ENCODE measurements at places on chromosomes 3 and 15.

DNA sequence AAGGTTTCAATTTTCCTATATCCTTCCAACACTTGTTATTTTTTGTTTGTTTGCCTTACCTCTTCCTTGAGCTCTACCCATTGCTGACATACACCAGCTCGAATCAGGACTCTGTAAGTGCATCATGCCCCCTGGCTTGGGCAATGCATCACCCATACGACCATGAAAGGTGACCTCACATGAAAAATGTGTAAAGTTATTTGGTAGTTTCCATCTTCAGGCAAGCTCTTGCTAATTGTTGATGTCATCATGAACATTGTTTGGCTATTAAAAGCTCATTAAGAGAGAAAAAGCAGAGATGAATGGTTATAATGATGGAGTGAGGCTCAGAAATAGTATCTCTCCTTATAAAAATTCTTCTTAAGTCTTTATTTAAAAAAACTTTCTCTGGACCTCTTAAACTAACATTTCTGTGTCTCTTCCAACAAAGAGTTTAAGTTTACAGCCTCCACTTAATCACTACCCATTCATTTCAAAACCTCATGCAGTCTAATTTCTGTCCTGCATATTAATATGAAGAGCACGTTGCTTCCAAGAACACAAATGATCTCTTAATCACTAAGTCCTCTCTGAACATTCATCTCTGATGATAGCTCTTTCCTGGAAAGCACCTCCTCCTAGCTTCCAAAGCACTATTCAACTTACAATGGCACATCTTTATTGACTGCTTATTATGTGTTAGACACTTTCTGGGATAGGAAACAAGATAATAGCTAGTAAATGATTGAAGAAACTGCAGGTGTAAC lies 236.3 kb downstream of the NFKBIZ start:
- no peak for DNase-seq

DNA sequence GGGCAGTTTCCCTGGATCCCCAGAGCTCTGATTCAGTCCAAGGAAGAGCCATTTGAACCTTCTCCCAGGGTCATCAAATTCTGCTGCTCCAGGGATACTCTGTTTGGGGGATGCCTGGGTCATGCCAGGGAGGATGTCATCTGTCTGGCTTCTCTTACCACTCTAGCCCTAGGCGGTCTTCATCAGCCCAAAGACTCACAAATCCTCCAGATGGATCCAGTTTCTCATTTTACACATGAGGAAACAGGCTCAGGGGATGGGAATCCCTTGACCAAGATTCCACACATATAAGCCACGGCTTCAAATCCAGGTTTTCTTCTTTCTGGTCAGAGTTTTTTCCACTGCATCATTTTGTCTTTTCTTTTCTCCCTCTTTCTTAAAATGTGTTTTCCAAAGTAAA lies 36.7 kb downstream of the SLC28A1 start:
- DNase-seq, result no peak

DNA sequence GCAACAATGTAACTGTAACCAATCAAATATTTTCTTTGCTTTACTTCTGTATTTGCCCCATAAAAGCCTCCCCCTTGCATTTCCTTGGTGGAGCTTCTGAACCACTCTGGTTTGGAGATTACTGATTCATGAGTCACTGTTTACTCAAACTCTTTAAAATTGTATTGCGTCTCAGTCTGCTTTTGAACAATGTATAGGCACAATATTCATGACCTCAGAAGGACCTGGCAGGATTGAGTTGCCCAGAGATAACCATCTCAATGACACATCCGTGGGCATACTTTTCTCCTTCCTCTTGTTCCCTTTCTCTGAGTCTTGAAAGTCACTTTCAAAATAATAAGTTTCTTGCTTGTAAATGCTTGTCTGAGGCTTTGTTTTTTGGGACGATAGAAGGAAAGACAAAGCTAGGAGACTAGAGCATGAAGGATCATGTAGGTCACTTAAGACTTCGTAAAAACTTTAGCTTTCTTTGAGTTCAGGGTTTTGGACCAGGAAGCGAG lies 57.1 kb upstream of the POU1F1 start:
- no peak for DNase-seq

DNA sequence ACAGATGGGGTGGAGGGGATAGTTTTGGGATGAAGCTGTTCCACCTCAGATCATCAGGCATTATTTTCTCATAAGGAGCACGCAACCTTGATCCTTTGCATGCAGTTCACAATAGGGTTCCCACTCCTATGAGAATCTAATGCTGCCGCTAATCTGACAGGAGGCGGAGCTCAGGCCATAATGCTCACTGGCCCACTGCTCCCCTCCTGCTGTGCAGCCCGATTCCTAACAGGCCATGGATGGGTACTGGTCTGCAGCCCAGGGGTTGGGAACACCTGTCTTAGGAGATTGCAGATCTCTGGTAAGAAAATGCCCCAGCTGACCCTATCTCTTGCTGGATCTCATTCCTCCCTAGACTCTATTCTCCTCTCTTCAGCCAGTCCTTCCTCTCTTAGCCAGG lies 6.8 kb downstream of the CSTA start:
- no peak for DNase-seq

DNA sequence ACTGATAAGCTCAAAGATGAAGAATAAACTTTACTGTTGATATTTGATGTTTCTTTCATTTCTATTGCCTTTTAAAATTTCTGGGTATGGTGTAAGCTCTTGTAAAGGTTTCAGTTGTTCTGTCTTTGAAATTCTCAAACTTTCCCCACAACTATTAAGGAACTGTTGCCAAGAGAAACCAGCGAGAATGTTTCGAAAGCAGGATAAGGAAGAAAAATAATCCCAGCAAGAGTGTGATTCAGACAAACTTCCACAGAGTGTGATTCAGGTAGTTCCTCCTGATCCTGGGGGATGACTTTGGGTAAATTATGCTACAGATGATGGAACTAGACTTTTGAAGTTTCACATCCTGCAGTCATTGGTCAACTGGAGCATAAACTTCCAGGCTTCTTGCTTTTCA lies 632.0 kb downstream of the NSUN3 start:
- no peak for DNase-seq

DNA sequence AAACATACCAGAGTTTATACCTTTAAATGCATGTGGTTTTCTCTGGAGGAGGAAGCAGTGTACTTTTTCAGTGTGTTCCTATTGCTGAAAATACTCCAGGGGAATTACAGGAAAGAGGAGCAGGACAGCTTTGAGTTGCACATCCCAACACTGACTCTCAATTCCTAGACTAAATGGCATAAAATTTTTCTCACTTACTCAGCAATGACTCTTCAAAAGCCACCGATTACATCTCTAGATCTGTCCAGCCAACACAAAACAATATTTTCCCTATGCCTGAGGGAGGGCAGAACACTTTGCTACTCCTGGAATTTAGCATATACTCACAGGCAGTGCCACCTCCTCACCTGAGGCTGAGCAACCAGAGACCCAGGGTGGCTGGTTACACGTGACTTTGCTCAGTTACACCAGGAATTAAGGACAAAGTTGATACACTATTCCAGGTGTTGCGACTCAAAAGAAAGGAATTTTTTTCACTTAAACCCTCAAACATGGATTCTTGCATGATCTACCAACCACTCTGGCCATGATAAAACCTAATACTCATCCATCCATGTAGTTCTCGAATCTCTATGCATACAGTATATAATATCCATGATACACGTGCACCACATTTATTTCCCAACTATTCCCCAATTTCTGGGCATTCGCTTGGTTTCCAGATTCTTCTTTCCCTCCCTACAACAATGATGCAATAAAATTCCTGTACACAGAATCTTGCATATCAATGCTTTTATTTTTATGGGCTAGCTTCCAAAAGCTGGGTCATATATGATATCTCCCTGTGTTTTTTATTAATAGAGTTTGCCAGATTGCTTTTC lies 194.6 kb downstream of the THRB start:
- no peak for DNase-seq

DNA sequence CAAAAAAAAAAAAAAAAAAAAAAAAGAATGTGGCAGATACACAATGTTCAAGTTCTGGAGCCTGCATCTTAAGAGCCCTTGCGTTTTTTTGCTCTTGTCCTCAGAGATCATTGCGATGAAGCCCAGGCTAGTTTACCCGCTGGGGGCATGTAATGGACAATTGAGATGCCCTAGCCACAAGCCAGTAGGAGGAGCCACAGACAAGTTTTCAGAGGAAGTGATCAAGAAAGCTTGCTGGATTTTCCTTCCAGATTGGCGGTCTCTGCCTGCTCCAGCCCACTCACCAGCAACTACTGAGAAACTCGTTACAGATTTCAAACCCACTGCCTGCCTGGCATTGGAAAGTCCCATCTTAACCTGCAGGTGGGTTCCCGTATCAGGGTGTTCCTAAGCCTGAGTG lies 192.1 kb upstream of the EOMES start:
- no peak for DNase-seq

GRCh38 chr15:91894606-91895005 lies 41.1 kb downstream of the SLCO3A1 start:
- DNase-seq, result no peak

DNA sequence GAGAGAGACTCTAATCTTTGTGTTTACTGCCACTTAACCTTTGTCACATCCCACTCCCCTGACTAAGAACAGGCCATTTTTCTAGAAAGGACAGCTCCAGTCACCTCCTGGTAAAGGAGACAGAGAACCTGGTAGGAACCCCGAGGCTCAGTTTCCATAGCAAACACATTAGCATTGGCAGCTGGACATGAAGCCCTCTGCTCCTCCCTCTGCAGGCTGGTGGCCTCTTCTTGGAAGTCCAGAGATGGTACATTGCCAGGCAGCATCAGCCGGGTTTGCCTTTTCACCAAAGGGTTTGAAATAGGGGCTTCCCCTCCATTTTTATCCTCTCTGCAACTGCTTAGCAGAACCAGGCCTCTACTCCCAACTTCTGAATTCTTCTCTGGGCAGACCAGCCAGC lies 213.4 kb upstream of the SEMA6D start:
- no peak for DNase-seq

GRCh38 chr15:31305796-31306425 lies 20.7 kb upstream of the KLF13 start:
- no peak for DNase-seq

DNA sequence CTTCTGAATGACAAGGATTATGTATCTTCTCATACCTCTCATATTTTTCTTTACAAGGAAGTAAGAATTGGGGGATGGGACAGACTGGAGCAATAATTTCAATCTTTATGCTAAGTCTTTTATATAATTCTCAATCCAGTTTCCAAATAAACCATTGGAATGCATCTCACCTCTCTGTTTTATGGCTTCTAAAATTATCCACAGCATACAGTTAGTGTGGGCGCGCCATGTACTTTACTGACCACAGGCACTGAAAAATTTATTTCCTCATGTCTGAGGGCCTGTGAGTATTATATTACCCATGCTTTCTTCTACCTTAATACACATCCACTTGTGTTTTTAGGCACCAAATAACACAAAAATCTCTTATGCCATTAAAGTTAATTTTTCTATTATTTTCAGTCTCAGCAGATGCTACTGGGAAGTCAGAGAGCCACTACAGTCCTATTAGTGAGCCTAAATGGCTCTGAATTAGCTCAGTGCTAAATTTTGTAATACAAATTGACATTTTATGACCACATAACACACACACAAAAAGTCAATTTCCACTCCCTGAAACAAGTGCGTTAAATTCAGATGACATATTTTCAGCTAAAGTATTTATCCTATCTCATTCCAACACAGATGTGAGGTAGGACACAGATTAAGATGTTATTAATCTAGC lies 39.3 kb downstream of the SLITRK3 start:
- no peak for DNase-seq

GRCh38 chr3:115498898-115499297 lies 124.4 kb upstream of the GAP43 start:
- DNase-seq, result no peak

GRCh38 chr3:149717391-149718056 lies 34.8 kb downstream of the COMMD2 start:
- peak; percentile 49 for DNase-seq

- no peak for DNase-seq
Measured at GRCh38 chr3:195226445-195226844, 44.5 kb downstream of the XXYLT1 start.

DNA sequence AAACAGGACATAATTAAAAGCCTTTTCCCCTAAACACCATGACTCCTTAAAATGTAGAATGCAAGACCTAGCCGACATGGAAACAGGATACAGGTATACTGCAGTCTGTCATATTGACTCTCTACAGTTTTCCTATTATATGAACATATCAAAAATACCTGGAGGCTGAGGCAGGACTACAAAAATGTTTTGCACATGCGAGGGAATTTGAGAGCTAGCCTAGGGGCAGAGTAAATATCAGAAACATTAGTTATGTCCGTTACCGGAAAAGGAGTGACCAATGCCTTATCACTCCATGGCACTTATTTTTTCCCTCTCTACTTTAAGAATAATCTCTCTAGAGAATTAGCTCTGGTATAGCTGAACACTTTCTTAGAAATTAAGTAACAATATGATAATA lies 732.3 kb downstream of the TUSC7 start:
- no peak for DNase-seq

GRCh38 chr3:56629451-56629850 lies 53.6 kb downstream of the TASOR start:
- DNase-seq, result no peak

DNA sequence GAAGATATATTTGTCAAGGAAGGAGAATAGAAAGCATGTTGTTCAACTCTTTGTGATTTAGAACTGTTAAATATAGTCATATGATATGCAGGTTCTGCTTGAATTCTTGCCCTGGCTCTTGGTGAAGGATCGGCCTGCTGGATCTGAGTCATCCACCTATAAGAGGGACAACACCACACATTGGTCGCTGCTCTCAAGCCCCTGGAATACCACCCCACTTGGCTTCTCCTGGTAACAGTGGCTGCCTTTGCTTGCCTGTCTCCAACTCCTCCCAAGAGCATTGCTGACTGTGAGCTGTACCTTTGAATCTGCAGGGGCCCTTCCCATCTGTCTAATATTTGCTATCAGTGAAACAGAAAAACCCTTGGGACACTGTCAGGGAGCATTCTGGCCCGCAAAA lies 78.9 kb upstream of the DGKG start:
- DNase-seq, result no peak

DNA sequence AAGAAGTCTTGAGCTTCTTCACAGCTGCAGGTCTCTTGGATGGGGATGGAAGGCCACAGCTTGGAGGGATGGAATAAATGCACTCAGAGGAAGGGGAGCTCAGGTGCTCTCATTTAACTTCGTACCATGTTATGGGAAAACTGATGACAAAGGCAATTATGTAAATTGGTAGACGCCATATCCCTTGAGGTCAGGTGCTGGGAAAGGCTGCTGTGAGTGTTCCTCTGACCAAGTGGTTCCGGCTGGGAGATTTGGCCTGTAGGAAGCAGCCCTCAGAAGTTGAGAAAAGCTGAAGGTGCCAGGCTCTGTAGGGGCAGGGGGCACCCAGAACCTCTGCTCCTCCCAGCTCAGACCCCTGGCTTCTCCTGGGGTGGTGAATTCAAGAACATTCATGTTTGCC lies 47.1 kb downstream of the FAH start:
- no peak for DNase-seq
